ENCODE measurements at places on chromosomes 6 and 20.

GRCh38 chr6:11808054-11808453 is 29.5 kb upstream of the ADTRP start:
- DNase-seq, result no peak

- no peak for DNase-seq
These were observed 121.0 kb upstream of the PRDM1 start for GRCh38 chr6:105964979-105965760.

- DNase-seq, result no peak
These were observed 60.2 kb upstream of the TMEM244 start for GRCh38 chr6:129921169-129921817.

DNA sequence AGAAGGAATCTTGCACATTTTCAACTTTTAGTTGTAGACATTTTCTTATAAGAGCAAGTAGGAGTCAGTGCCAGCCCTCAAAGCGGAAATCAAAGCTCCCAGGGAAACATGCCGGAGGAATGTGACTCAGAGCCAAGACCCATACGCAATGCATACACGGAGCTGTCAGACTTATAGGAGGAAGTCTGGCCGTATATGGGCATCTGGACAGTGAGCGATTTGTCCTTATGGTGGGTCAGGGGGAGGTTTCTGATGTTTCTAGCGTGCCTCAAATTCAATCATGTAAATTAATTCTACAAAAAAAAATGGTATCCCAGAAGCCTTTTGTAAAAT is 3.6 kb upstream of the CCN2 start:
- DNase-seq, result no peak

GRCh38 chr6:139251691-139252390 is 40.0 kb downstream of the TXLNB start:
- no peak for DNase-seq

DNA sequence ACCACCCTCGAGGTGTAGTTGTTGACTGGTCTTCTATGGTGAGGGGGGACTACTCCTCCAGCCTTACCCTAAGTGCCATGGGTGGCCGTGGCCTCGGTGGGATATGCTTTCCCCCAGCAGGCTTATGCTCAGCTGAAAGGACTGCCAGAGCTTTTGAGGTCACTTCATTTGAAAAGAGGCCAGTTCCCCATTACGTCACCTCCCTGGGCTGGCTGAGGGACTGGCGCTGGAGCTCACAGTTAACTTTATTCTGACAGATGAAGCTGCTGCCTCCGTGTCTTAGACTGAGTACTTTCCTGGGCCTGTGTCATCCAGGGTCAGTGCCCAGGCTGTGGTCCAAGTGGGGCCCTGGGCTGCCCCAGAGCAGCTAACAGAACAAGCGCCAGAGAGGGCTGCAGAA is 42.8 kb upstream of the PCMTD2 start:
- DNase-seq, result no peak

DNA sequence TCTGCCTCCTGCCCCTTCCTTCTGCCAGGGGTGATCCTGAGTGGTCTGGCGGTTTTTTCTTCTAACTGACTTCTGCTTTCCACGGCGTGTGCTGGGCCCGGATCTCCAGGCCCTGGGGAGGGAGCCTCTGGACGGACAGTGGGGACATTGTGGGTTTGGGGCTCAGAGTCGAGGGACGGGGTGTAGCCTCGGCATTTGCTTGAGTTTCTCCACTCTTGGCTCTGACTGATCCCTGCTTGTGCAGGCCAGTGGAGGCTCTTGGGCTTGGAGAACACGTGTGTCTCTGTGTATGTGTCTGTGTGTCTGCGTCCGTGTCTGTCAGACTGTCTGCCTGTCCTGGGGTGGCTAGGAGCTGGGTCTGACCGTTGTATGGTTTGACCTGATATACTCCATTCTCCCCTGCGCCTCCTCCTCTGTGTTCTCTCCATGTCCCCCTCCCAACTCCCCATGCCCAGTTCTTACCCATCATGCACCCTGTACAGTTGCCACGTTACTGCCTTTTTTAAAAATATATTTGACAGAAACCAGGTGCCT is 10.2 kb downstream of the SLC29A1 start:
- no peak for DNase-seq
